NCI-H446 (cell line): ENCODE measurements at places on chromosomes 3 and 15.

- no peak for DNase-seq
Observed at GRCh38 chr3:97914388-97914787, 57.8 kb downstream of the RIOX2 start.

- no peak for DNase-seq
Observed at GRCh38 chr3:10085738-10086137, 22.3 kb downstream of the FANCD2OS start.

GRCh38 chr3:119395923-119396358, 67.5 kb downstream of the TMEM39A start:
- no peak for DNase-seq

DNA sequence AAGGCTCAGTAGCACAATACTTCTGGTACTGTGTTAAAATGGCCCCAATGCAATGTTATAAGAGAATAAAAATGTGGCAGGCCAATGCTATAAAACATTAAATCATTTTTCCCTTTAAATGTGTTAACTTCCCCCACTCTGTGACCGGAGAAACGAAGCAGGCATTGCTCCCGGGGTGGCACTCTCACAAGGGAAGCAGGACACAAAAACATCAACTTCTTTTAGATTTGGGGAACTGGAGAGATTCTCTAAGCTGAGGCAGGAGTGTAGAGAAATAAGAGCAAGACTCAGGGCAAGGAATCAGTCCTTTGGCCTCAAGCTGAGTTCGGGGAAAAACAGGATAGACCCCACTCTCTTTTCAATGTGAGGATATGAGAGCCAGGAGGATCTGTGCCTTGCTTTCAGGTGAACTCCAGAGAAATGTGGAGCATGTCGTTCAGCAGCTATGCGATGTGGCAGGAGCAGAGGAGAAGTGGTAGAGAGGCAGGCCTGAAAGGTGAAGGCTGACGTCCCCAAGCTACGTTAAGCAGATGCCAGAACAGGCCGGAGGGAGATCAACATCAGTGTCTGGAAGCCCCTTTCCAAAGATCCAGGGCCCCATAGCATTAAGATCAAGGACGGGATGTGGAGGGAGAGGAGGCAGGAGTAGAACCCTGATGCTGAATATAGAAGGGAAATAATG, 160.2 kb downstream of the PLD1 start:
- DNase-seq: no peak

DNA sequence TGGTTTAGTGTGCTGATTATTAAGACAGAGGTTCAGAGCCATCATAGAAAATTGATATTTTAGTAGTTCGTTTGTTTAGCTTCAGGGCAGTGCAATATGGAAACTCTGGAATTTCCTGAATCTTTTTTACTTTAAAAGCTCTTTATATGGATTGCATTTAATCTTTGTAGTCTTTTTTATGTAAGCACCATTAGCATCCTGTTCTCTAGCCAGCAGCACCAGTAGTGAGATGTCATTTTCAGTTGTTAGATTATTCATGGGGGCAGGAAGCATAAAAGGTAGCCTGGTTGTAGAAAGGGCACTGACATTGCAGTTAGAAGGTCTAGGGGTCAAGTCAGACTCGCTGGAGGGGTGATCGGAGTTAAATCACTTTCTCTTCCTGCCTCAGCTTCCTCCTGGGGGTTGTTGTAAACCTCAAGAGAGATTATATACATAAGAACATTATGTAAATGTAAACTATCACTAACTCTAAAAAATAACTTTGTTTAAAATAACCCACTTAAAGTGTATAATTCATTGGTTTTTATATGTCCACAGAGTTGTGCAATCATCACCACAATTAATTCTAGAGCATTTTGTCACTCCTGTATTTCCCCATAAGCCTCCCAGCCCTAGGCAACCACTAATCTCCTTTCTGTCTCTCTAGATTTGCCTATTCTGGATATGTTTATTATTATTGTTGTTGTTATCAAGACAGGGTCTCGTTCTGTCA, 31.4 kb upstream of the ITPKA start:
- DNase-seq: no peak
